Urinary bladder (tissue), 4 donors: ENCODE measurements at places on chromosomes 4 and X.
A peak's percentile ranks its signal among the peaks of the same experiment; 100 is the strongest.

GRCh38 chrX:3690140-3690539 lies 23.3 kb downstream of the PRKX start:
- DNase-seq, result no peak

DNA sequence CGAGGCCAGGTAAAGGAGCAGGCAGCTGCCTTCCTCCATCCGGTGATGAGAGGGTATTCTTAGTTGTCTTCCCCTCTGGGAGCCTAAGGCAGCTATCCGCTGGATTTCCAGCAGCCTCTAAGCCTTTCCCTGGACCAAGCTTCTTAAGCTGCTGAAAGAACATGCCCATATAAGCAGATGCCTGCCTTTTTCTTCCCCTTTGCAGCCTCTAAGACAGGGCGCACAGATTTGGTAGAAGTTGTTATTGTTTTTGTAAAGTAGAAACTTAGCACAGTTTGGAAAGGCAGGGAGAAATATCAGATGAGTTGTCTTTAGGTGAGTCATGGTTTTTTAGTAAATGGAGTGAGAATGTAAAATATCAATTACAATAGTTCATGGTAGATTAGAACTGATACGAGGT lies 210.8 kb downstream of the ARHGAP10 start:
- DNase-seq, result no peak

DNA sequence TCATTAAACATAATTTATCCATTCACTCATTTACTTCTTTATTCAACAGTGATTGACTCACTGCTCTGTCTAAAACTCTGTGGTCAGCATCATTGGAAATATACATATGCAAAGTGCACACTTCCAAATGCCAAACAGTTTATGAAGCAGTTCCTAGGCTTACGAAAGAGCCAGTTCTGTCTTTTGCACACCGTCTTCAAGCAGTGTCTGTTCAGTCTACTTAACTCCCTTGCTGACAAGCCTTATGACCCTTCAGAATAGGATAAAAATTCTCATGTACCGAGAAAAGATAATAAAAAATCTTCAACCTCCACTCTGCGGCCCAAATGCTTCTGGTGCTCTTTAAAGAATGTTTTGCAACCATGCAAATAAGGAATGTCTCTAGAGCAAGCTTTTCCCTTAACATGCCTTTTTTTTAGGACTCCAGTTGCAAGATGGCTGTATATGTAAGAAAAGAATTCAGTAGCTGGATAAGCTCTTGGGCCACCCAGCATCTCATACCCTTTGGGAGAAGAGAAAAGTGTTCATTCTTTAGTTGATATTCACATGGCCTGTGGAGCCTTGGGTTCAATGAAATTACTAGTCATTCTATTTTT lies 1037.0 kb upstream of the SLIT2 start:
- DNase-seq, result no peak

GRCh38 chr4:123415576-123415975 lies 19.0 kb downstream of the SPRY1 start:
- no peak for DNase-seq

DNA sequence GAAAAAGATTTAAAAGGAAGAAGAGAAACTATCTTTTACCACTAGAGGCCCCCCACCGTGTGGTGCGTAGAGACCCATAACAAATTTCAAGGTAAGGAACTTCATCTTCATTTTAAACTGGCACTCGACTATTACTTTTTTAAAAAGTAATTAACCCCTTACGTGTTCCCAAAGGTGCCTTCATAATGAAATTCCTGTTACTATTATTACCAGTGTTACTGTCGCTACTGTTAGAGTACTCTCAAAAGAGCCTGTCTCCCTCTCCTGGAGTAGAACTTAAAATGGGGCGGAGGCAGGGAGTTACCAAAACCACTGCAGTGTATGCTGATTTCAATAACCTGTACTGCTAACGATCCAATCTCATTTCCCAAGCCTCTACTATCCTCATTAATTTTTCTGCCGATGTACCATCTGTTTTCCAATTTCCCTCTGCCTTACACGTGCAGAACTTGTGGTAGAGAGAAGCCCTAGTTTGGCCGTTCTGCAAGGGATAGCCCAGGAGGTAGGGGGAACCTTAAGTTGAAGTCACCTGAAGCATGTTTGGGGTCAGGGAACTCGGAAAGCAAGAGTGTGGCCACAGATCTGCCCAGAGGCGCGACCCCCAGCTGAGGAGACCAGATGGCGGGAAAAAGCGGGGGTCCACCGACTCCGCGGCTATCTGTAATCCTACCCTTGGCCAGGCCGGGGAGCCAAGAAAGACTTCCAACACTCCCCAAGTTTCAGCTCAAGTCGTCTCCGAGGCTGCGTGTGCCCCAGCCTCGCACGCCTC lies 720 bp upstream of the STK26 start:
- DNase-seq, result no peak

DNA sequence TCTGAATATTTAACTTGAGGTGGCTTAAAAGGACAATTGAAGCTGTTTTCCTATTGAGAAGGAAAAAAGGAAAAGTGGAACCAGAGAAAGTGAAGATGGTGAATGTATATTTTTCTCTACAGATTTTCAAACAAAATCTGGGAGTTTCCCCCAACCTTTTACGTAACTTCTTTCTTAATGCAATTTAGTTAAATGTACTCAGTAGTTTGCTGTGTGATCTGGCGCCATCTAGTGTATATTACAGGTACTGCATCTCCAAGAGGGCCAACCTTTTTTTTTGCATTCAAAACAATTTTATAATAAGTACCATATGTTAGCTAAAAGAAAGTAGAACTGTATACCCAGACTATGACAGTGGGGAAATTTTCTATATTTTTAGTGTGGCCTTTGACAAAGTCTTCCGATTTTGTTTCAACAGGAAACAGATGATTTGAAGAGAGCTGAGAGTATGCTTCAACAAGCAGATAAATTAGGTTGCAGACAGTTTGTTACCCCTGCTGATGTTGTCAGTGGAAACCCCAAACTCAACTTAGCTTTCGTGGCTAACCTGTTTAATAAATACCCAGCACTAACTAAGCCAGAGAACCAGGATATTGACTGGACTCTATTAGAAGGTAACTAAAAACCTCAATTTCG lies 82.0 kb downstream of the PLS3 start:
- peak; percentile 51 for DNase-seq
